Smooth muscle cell of the coronary artery (primary cell): ENCODE measurements at places on chromosomes 2 and 18. TPM values are rescaled to one million over a fixed set of nuclear protein-coding genes. Genes with fewer than 3 reads are reported as not detected.

Gene SERPINB11
- 0.12 TPM in 1 of 2 replicates, not detected in the other for total RNA-seq

Gene LIMS1
- total RNA-seq: 57.4 and 92.6 TPM in 2 replicates

Gene FAM237A
- not detected in 2 replicates for total RNA-seq

Gene EPB41L3
- total RNA-seq: 0.68 and 157 TPM in 2 replicates

Gene SLC4A5
- 0.08 TPM in 1 of 2 replicates, not detected in the other for total RNA-seq

Gene AQP12B
- total RNA-seq: not detected in 2 replicates

Gene ARHGEF33
- total RNA-seq: 0.15 and 0.59 TPM in 2 replicates

Gene IL1RN
- total RNA-seq: 0.08 TPM in 1 of 2 replicates, not detected in the other

Gene POMC
- total RNA-seq: 0.15 and 0.59 TPM in 2 replicates

Gene LINC00305
- not detected in 2 replicates for total RNA-seq

Gene LRRC30
- total RNA-seq: not detected in 2 replicates

Gene VAMP8
- total RNA-seq: 4.0 and 5.2 TPM in 2 replicates

Gene NT5DC4
- total RNA-seq: not detected in 2 replicates

Gene HJURP
- 1.2 and 4.5 TPM in 2 replicates for total RNA-seq

Gene ASIC4
- total RNA-seq: under 0.01 and 0.70 TPM in 2 replicates

Gene ATP8B1
- total RNA-seq: 39.1 and 48.6 TPM in 2 replicates

Gene MPPE1
- 19.5 and 25.7 TPM in 2 replicates for total RNA-seq

Gene FBXO36
- total RNA-seq: 0.82 and 1.4 TPM in 2 replicates

Gene LOXHD1
- 0.94 TPM in 1 of 2 replicates, not detected in the other for total RNA-seq

Gene TPO
- not detected in 2 replicates for total RNA-seq
